CD4-positive, alpha-beta T cell treated with Interleukin-15 for 1 hour (primary cell): ENCODE measurements at places on chromosomes 12 and 14.

- no peak for DNase-seq
These were observed 2.8 kb downstream of the PTMS start for GRCh38 chr12:6768990-6769389.

DNA sequence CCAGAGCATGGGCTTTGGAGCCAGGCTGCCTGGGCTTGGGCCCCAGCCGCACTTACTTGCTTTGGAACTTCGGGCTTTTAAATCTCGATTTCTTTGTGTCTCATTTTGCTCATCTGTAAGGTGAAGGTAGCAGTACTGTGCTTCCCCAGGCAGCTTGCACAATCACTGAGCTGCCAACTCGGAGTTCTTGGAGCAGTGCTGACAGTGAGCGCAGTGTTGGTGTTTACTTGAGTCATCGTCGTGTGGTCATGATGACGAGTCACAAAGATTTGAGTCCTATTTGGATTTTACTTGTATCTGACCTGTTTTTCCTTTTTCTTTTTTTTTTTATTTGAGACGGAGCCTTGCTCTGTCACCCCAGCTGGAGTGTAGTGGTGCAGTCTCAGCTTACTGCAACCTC is 31.3 kb upstream of the ATF1 start:
- no peak for DNase-seq

DNA sequence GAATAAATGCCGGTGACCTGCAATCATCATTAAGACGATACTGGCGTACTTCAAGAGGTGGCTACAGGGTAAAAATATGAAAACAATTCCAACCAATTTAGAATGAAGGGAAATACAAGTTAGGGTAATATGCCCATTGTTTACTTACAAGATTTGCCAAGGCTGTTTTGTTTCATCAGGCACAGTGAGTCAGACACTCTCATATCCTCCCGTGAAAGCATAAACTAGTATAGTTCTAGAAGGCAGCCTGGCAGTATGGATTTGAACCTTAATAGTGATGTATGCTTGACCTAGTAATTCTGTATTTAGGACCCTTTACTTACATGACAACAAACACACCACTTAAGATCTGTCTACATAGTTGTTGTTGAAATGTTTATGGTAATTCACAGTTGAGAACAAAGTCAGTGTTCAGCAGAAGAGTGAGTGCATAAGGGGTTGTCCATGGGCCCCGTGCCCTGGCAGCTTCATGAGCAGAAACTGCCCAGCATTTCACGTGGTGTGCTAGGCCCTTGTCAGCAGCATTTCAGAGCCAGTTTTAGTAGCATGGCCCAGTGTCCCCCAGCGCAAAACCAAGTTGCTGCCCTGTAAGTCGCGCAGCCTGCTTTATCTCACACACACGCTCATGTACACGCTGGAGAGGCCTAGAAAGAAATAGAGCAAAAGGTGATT is 80.8 kb downstream of the EP400 start:
- no peak for DNase-seq

GRCh38 chr12:109695961-109696461 is 17.6 kb upstream of the FAM222A start:
- no peak for DNase-seq

GRCh38 chr12:74957231-74957630 is 252.4 kb downstream of the KCNC2 start:
- no peak for DNase-seq

- DNase-seq = no peak
These were observed 279.8 kb upstream of the DIO2 start for GRCh38 chr14:80491131-80491530.

- no peak for DNase-seq
These were observed 319.9 kb downstream of the CACNA1C start for GRCh38 chr12:2372735-2373134.

- no peak for DNase-seq
These were observed 9.8 kb upstream of the C12orf42 start for GRCh38 chr12:103505371-103506236.

GRCh38 chr12:105347499-105347898 is 17.0 kb downstream of the C12orf75 start:
- no peak for DNase-seq
